ENCODE measurements at places on chromosomes 6 and 20.

DNA sequence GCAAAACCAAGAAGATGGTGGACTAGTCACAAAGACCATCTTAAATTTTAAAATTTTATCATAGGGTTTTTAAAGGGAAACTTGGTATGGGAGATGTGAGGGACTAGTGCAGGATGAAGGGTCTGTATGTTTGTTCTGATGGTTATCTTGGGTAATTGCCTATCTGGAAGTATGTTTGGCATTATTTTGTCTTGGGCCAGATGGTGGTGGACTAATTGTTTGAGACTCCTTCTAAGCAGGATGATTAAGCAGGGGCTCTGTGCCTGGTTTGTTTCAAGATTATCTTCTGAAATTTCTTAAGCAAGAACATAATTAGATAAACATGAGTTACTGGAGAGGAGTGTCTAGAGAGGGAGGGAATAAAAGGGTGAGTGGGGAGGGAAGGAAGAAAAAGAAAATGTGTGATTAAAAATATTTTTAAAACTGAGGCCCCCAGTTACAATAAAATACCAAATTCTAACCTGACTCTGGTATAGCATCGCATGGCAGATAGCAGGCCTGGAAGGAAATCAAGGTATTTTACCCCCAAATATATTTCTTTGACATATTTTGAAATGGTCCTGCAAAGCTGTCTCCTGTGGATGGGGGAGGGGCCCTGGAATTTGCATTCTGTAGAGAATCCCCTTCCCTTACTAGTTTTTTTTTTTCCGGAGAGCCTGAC, 49.9 kb upstream of the FAM184A start:
- DNase-seq = no peak

DNA sequence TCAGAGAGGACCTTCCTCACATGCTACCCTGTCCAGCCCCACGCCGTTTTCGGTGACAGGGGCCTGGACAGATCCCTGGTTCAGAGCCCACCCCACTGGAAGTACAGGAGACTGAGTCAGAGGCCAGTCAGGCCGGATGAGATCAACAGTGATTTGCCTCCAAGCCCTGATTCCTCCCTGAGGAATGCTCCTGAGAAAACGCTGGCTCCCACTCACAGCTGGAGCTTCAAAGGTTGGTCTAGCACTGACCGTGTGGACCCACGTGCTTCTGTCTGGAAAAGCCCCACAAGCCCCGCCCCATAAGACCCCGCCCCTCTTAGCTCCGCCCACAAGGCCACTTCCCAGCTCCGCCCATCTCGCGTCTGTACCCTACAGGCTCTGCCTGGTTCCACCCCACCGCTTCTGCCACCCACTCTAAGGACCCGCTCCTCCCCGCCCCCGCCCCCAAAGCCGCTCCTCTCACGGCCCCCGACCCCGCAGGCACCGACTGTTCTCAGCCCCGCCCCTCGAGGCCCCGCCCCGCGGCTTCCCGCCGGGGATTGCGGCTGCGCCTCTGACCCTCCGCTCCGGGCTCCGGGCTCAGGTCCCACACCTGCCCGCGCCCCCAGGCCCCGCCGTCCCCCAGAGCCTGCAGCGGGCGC, 64.9 kb upstream of the BHLHE23 start:
- DNase-seq = no peak

DNA sequence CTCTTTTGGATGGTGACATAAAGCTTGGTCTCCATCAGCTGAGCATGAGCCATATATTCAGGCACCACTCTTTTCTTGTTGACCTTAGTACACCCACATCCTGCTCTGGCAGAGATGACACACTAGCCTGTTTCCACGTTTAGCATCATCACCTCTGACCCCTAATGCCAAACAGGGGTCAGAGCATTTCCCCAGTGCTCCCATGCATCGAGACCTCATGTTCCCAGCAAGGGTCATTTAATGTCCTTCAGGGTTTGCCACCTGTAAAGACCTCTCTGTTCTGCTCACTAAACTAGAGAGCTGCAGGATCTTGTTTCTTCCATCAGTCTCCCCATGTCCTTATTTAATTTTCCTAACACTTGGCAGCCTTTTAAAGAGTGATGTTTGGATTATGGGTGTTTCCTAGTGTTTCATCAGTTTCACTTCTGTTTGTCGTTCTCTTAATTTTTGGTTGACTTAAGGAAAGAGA, 97.5 kb downstream of the AIG1 start:
- DNase-seq = no peak

GRCh38 chr6:156878681-156879080, 101.5 kb downstream of the ARID1B start:
- DNase-seq = no peak

GRCh38 chr6:24859132-24859531, 60.4 kb upstream of the ARMH2 start:
- no peak for DNase-seq

Data from Kasumi-1 (cell line).